ENCODE measurements at places on chromosomes 12 and 14.

- no peak for DNase-seq
Observed at GRCh38 chr14:49945448-49946319, 52.8 kb downstream of the ARF6 start.

- no peak for DNase-seq
Observed at GRCh38 chr12:106645074-106645421, 62.2 kb downstream of the RFX4 start.

GRCh38 chr14:70804556-70805162 is 4.7 kb downstream of the MAP3K9 start:
- DNase-seq, result no peak

GRCh38 chr14:104708606-104709268 is 15.3 kb upstream of the ADSS1 start:
- peak; percentile 90 for DNase-seq

DNA sequence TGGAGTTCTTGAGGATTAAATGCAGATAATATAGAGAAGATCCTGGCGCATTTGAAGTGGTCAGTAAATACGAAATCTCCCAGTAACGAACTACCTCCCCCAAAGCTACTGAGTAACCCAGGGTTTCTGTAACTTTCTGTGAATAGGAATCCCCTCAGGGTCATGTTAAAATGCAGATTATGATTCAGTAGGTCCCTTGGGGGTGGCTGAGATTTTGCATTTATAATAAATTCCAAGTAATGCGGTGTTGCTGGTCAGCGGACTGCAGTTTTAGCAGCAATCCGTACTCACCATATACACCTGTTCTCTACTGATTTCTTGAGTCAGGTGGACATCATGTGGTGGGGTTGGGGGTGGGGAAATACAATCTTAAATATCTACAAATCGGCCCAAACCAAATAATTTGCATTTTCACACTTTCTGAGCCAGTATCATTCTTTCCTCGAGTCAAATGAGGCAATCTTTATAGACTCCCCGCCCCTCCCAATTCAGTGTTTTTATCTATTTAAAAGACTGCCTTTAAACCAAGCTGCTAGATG is 868 bp downstream of the SPATA7 start:
- no peak for DNase-seq

- no peak for DNase-seq
Observed at GRCh38 chr12:28601570-28602058, 411.4 kb downstream of the CCDC91 start.
